T-helper 17 cell (primary cell): ENCODE measurements at places on chromosomes 16 and 17.

GRCh38 chr17:603406-604114, 111.1 kb downstream of the VPS53 start:
- peaks cover 9% of the 10 kb centered on the region for H3K36me3 ChIP-seq
- H3K27me3 ChIP-seq = no peaks in the 10 kb centered on the region
- no peak overlapping the region for H3K4me3 ChIP-seq
- peaks cover 9% of the 10 kb centered on the region for H3K4me1 ChIP-seq

DNA sequence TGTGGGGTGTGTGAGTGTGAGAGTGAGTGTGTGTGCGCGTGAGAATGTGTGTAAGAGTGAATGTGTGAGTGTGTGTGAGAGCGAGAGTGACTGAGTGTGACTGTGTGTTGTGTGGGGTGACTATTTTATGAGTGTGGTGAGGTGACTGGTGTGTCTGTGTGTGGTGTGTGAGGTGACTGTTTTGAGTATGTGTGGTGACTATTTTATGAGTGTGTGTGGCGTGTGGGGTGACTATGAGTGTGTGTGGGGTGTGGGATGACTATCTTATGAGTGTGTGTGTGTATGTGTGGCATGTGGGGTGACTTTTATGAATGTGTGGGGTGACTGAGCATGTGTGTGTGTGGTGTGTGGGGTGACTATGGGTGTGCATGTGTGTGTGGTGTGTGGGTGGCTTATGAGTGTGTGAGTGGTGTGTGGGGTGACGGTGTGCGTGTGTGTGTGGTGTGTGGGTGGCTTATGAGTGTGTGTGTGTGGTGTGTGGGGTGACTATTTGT, 152.9 kb upstream of the PLCG2 start:
- peaks cover 11% of the 10 kb centered on the region for H3K4me1 ChIP-seq
- H3K4me3 ChIP-seq = no peak overlapping the region
- H3K27ac ChIP-seq = no peak overlapping the region
- no peaks in the 10 kb centered on the region for H3K36me3 ChIP-seq

DNA sequence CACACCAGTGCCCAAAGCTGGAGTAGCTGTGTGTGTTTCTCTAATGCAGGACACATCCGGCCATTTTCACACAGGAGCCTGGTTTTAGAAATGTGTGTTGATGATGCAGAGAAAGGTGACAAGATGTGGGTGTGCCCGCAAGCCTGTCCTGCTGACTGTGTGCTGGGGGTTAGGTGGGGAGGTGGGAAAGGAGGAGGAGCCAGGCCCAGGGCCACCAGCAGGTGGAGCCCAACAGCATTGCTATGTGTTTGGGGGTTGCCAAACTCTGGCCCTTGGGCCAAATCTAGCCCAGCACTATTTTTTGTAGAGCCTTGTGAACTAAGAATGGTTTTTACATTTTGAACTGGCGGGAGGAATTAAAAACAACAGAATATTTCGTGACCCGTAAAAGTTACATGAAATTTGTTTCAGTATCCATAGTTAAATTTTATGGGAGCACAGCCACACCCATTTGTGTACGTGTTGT, 61.7 kb upstream of the LGALS9 start:
- peak overlapping the region; percentile 37 for H3K27ac ChIP-seq
- DNase-seq = no peak
- H3K27me3 ChIP-seq = no peaks in the 10 kb centered on the region
- peaks cover 10% of the 10 kb centered on the region for H3K4me1 ChIP-seq

DNA sequence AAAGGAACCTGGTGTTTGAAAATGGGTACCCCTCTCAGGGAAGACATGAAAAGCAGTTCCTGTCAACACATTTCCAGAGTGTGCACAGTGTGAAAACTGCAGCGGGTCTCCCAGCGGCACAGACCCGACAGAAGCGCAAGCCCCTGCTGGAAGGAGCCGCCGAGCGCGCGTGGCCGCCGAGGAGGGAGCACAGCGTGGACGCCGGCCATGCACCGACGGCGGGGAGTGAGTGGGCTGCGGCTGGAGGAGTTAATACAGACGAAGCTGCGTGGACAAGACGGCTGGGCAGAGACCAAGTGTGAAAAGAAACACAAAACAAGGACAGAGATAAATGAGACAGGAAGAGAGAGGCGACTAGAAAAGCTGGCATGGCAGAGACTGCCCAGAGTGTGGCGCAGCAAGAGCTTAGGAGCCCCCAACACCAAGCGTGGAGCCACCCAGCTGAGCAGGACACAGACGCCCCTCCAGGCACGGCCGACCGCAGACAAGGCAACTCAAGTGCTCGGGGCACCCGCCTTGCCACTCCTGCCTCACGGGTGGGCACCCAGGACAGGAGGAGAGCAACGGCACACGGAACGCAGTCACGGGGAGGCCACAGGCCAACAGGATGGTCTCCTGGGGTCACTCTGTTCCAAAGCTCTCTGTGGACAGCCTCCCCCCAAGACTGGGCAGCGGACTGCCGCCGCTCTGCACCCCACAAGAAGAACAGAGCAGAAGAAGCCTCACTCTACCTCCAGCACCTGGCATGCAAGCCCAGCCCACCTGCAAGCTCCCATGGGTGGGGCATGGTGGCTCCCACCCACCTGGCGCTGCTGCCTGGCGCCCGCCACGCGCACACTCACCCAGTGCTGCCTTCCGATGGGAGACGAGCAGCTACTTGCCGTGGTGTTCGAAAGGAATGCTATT, 16.5 kb downstream of the SLC16A3 start:
- H3K4me3 ChIP-seq = no peak overlapping the region
- H3K4me1 ChIP-seq = peaks cover 31% of the 10 kb centered on the region

- peaks cover 9% of the 10 kb centered on the region for H3K4me1 ChIP-seq
- no peak for DNase-seq
- peaks cover 8% of the 10 kb centered on the region for H3K36me3 ChIP-seq
- peaks cover 72% of the 10 kb centered on the region for H3K27me3 ChIP-seq
- no peak overlapping the region for H3K27ac ChIP-seq
- peak overlapping the region; percentile 55 for H3K4me3 ChIP-seq
Observed at GRCh38 chr17:72118335-72119076, 2.3 kb upstream of the SOX9 start.
